Nucleus accumbens (tissue), 56 donors: ENCODE measurements at places on chromosomes 11 and 22.
A peak's percentile ranks its signal among the peaks of the same experiment; 100 is the strongest.

- DNase-seq = no peak
Observed at GRCh38 chr22:29690476-29690875, 29.3 kb upstream of the CABP7 start.

GRCh38 chr11:84465040-84465439, 1162.1 kb downstream of the DLG2 start:
- DNase-seq = no peak

GRCh38 chr11:8699903-8700302, 17.3 kb downstream of the RPL27A start:
- peak; percentile 48 for DNase-seq

GRCh38 chr11:57158180-57158579, 23.6 kb upstream of the LRRC55 start:
- no peak for DNase-seq

- DNase-seq = no peak
Observed at GRCh38 chr11:115168229-115168671, 336.0 kb downstream of the CADM1 start.

GRCh38 chr11:62559204-62559603, 12.6 kb upstream of the AHNAK start:
- DNase-seq = no peak

- no peak for DNase-seq
Observed at GRCh38 chr22:33640900-33641299, 279.4 kb downstream of the LARGE1 start.

- no peak for DNase-seq
Observed at GRCh38 chr11:64665411-64665821, 57.6 kb downstream of the NRXN2 start.

DNA sequence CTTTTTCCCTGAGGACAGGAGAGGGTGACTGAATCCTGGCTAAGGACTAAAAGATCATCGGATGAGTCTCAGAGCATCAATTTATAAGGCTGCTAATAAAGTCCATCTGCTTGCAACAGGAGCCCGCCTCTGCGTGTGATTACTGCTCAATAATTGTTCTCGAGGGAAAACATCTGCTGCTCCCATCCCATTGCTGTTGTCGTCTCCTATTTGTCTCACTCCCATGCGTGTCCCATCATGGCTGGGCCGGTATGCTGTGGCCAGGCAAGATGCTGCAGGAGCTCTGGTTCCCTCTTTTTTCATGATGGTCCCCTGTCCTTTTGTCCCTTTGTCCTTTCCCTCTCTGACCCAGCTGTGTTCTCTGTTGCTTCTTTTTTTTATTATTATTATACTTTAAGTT, 121.2 kb downstream of the SPATA19 start:
- DNase-seq = no peak

- DNase-seq = no peak
Observed at GRCh38 chr22:32605576-32605975, 131.0 kb downstream of the FBXO7 start.

GRCh38 chr11:103624708-103625623, 411.5 kb upstream of the DDI1 start:
- DNase-seq = no peak

GRCh38 chr22:25362215-25362882, 142.9 kb downstream of the CRYBB2 start:
- DNase-seq = peak; percentile 52

GRCh38 chr22:30036656-30037055, 43.6 kb upstream of the HORMAD2 start:
- no peak for DNase-seq

DNA sequence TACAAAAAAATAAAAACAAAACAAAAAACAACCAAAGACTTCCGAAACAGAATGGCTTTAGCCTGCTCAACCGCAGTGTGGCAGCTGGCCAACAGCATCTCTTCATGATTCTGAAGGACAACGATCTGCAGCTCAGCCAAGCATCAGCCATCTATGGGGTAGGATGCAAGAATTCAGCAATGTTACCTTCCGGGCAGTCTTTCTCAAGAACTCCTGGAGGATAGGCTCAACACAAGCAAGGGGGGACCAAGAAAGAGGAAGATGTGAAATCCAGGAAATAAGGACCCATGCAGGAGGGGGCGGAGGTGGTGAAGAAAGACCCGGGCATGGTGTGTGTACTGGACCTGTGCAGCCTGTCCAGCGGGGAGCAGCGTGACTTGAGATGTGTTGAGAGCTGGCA, 3.5 kb upstream of the TSPO start:
- DNase-seq = no peak

DNA sequence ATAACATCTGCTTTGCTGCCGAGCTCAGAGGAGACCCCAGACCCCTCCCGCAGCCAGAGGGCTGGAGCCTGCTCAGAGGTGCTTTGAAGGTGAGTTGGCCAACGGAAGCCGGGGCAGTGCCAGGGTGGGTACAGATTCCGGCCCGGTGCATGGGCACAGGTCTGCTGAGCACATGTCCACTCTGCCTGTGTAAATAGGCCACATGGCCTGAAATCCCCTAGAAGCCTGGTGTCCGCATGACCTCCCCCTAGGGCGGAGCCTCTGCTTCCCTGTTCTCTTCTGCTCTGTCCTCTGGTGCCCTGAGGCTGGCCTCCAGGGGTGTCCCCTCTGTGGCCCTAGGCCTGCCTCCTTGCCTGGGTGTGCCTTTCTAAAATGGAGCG, 19.6 kb upstream of the TXNRD2 start:
- DNase-seq = no peak

DNA sequence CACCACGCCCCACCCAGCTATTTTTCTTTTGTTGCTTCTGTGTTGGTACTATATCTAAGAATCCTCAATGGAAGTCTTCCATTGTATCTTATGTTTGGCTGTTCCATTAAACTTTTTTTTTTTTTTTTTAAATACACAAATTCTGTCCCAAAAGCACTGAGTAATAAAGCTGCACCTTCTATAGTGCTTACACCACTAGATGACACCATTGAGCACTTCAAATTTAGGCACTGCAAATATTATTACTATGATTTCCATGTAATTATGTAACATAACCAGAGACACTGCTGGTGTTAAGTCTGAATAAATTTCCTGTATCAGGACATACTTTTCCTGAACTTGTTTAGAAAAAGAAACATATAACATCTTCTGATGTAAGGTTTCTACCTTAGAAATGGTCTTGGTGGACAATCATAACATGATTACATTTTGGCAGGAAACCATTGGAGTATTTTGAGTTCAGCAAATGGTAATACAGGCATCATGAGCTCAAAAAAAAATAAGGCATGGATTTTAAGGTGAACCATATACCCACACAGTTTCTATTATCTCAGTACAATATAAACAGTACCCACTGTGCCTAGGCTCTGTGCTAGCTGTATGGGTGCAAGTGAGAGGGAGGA, 110.5 kb downstream of the ATG16L2 start:
- no peak for DNase-seq

- DNase-seq = no peak
Observed at GRCh38 chr11:112285841-112286311, 25.2 kb upstream of the PLET1 start.

GRCh38 chr11:36047344-36047743, 103.5 kb downstream of the LDLRAD3 start:
- no peak for DNase-seq
